ENCODE measurements at places on chromosomes 3 and 15. TPM values are rescaled to one million over a fixed set of nuclear protein-coding genes. Genes with fewer than 3 reads are reported as not detected.

The NBEAL2 gene
- 17.5 TPM for total RNA-seq

DNA sequence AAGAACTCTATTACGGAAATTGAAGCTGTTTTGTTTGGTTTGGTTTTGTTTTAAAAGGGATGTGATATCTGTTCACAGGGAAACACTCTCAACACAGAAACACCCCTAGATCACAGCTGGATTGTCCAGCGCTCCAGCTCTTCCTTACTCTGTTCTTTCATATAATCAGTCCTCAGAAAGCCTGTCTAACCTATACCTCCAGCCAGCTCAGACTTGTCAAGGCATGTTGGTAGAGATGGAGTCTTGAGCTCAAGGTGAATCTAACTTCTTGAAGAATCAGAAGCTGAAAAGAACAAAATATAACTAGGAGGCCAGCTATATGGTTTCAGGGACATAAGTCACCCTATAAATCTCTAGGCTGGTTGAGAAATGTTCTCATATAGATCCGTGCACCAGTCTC lies 110.2 kb upstream of the EPHA3 start:
- H3K4me1 ChIP-seq: no peaks in the 10 kb centered on the region
- H3K36me3 ChIP-seq: no peaks in the 10 kb centered on the region
- no peak overlapping the region for H3K27ac ChIP-seq
- DNase-seq: no peak

- H3K4me1 ChIP-seq: no peaks in the 10 kb centered on the region
- no peak overlapping the region for H3K4me3 ChIP-seq
- no peak for DNase-seq
- no peak overlapping the region for H3K27ac ChIP-seq
Observed at GRCh38 chr3:56205406-56205805, 262.9 kb downstream of the ERC2 start.

DNA sequence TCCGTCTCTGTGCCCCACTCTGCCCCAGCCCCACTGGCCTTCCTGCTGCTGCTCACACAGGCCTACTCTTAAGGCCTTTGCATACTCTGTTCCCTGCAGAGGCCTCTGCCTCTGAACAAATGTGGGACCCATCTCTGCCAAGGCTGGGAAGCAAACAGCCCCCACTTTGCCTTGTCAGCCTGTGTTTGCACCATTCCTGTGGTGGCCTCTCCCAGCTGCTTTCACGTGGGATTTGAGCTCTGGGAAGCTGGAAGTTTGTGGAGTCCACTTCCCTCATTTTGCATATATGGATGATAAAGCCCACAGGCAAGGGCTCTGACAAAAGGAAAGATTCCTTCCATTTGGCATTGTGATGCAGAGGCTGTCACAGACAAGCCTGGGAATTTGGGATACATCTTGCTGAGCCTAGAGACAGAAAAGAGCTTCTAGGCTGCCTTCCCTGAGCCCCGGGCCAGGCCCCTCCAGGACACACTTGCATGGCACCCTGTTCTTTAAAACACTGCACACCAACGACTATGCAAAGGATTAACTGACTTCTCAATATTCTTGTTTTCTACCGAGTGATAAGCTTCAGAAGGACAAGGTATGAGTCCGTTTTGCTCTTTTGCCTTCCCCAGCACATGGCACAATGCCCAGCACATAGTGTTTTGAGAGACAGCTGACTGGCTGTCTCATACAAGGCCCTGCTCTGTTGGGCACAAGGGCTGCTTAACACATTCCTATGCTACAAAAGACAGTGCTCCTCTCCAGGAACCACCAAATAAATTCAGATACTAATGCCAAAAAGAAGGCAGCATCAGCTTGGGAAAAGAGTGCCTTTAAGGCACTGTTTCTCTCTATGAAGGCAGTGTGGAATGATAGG lies 120.7 kb upstream of the TOPAZ1 start:
- no peak overlapping the region for H3K27ac ChIP-seq
- no peak for DNase-seq
- no peaks in the 10 kb centered on the region for H3K36me3 ChIP-seq
- H3K27me3 ChIP-seq: no peaks in the 10 kb centered on the region
